ENCODE measurements at places on chromosomes 5 and 9. TPM values are rescaled to one million over a fixed set of nuclear protein-coding genes. Genes with fewer than 3 reads are reported as not detected.

Gene SH3RF2
- 1.2 TPM for total RNA-seq

Gene HAUS6
- 29.2 TPM for total RNA-seq

Gene IFNA2
- total RNA-seq = not detected

Gene FAM200C
- 5.6 TPM for total RNA-seq

Gene MLANA
- total RNA-seq = not detected

Gene DRD1
- not detected for total RNA-seq

Gene FAM169A
- 2.4 TPM for total RNA-seq

Gene SPINK1
- total RNA-seq = not detected

Gene RASEF
- total RNA-seq = not detected

Gene SLC4A9
- not detected for total RNA-seq

Gene SCGB3A2
- not detected for total RNA-seq

Gene DMRT3
- total RNA-seq = not detected

Gene GHR
- 0.26 TPM for total RNA-seq

Gene IFNK
- not detected for total RNA-seq

Gene PCDHGA3
- total RNA-seq = 0.57 TPM

Gene ARID3C
- total RNA-seq = 0.45 TPM

Gene SHROOM1
- 13.4 TPM for total RNA-seq

Gene TOR4A
- total RNA-seq = 2.6 TPM

Gene PROB1
- total RNA-seq = 6.2 TPM

Gene LCN15
- not detected for total RNA-seq

Gene CYLC2
- not detected for total RNA-seq

Gene CERCAM
- 117 TPM for total RNA-seq

Gene RHOBTB3
- 300 TPM for total RNA-seq

- DNase-seq = no peak
These were observed 53.1 kb downstream of the SHB start for GRCh38 chr9:38015906-38016305.

GRCh38 chr9:104747245-104747564, 278 bp upstream of the NIPSNAP3A start:
- no peak for DNase-seq

- DNase-seq = no peak
These were observed 17.0 kb downstream of the PLPP7 start for GRCh38 chr9:131306397-131307004.

- DNase-seq = no peak
These were observed 19.7 kb downstream of the MAPKAP1 start for GRCh38 chr9:125687163-125687863.

DNA sequence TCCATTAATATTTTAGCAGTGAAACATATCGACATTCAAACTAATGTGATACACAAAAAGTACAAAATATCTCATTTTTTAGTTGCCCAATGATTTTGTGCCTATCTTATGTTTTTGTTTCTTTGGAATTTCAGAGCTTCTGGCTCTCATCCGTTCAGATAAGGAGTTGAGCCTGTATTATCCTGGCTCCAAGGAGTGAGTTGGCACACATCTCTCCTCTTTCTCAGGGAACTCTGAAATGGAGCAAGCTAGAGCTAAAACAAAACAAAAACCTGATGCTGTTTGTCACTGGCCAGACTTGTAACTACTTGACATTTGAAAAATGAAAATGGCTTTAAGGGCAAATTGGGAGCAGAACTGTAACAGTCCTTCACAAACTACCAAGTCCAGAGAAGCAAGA, 131.3 kb upstream of the SLC28A3 start:
- no peak for DNase-seq

GRCh38 chr9:23581931-23582330, 244.1 kb downstream of the ELAVL2 start:
- DNase-seq = peak; percentile 26

DNA sequence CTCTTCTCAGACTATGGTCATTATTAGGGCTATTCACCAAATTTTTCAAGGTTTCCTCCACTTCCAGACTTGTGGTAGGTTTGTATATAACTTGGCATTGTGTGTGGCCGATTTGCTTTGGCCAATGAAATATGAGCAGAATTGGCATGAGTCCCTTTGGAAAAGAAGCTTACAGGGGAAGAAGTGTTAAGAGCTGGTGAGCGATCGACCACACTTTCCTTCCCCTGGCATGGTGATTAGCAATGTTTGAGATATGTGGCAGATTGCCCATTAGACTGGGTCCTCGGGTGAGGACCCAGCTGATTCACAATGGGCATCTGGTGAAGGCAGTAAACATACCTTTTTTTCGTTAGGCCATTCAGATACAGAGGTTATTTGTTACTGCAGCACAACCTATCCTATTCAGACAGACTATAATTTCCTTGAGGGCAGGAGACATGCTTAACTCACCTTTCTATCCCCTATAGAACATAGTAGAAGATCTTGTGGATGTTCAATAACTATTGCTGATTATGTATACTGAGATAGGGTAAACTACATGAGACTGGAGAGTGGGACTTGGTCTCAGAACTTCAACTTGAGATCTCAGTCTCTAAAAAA, 62.8 kb upstream of the KLF9 start:
- DNase-seq = peak; percentile 92

DNA sequence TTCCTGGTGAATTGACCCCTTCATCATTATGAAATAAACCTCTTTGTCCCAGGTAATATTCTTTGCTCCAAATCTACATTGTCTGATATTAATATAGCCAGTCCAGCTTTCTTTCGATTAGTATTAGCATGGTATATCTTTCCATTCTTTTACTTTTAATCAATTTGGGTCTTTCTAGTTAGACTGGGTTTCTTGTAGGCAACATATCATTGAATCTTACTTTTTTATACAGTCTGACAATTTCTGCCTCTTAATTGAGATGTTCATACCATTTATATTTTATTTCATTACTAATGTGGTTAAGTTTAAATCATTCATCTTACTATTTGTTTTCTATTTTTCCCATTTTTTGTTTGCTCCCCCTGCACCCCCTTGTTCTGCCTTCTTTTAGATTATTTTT, 61.7 kb upstream of the LIFR start:
- no peak for DNase-seq

DNA sequence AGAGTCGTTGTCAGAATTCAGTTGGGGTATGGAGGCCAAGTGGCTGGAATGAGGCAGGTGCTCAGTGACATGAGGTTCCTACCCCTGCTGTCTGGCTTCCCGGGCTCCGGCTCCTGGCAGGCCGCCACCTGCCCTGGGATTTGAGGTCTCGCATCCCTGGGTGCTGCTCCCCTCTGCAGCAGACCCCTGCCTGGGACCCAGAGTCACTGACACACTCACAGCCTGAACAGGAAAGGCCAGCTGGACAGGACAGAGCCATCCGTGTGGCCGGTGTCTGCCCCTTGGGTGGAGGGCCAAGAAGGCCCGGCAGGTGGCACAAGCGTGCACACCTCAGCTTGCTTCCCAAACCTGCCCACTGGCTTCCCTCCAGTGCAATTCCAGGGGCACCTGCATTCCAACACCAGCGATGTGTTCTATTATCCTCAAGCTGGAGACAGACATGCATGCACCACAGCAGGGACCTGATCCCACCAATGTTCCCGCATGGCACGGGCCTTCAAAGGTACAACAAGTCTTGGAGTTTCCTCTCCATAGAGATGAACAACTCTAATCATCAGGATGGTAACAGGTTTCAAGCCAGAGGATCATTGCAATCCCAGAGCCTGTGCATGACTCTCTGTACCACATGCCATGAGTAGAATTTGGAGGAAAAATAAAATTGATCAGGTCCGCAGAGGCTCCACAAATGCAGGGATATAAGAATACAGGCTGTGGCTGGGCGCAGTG, 45.6 kb upstream of the RNF130 start:
- DNase-seq = no peak

DNA sequence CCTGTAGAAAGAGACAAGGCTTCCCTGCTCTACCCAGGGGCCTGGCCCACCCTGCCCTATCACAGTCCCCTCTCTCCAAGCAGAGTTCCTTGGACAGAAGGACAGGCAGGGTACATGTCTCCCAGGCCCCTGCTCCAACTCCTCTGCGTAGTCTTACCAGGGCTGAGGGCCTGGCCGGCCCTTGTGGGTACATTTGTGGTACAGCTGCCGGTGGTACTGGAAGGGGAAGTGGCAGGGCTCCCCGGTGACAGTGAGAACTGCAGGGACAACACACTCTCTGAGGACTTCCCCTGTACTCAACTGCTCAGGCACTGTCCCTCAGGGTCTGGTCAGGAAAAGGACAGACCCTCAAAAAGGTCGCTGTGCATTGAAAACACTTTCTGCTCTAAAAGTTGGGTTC, 3.6 kb downstream of the F12 start:
- no peak for DNase-seq

DNA sequence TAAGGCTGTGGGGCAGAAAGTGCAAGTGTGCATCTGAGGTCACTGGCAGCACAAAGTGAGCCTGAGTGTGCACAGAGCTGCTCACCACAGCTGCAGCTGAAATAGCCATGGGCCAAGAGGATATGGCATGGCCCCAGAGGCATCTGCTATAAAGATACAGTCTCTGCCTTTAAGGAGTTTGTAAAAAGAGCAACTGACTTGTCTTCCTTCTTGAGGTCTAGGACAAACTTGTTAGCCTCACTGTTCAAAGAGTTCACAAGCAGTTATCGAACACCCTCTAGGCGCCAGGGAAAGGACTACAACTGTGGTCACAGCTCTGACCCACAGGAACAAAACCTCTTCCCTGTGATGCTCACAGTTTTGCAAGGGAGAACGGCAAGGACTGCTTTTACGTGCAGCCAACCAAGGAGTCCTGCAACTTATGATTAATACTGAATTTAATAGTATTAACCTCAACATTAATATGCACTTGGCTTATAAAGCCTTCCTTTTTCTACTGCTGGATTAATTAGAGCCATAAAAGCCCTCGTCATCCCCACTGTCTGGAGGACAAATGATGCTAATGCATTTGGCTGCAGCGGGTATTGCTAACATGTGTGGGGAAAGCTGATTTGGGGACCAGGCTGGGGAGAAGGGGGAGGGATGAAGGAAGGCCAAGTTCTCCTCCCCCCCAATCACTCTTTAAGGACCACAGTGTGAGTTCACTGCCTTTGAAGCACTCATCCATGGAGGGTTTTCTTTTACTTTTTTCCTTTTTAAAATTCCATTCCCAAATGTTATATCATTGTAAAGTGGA, 189.8 kb upstream of the TRIM32 start:
- DNase-seq = no peak

GRCh38 chr5:180935203-180935602, 36.2 kb downstream of the BTNL8 start:
- DNase-seq = no peak

GRCh38 chr9:100856238-100856637, 172.3 kb upstream of the PLPPR1 start:
- no peak for DNase-seq

DNA sequence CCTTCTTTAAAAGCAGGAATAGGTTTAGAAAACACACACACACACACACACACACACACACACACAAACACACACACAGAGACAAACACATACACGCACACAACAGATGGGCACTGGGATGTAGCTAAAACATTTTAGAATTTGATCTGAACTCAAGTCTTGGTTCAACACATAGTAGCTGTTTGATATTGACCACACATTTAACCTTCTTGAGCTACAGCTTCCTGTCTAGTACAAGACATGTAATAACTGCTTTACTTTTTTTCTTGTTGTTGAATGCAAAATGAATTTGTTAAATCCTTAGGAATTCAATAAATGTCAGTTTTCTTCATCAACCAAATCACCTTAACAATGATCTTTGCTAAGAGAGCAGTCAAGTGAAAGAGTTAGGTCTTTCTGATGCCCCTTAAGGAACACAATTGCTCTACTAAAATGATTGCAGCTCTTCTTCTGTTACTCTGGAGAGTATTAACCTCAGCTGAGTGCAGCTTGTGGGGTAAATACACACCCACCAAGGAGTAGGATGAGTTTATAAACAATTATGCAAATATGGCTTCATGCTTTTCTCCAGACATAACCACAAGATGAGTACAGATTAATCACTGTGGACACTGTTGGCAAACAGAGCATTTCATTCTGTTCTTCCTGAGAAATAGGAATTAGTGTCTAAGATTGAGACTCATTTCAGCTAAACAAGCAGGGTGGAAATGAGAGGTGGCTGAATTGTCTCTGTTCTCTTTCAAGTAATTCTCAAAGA, 302.9 kb upstream of the PAPPA start:
- peak; percentile 87 for DNase-seq

GRCh38 chr5:170293273-170293672, 4.3 kb downstream of the LCP2 start:
- DNase-seq = no peak

GRCh38 chr5:145917288-145917687, 19.1 kb upstream of the SH3RF2 start:
- DNase-seq = no peak

DNA sequence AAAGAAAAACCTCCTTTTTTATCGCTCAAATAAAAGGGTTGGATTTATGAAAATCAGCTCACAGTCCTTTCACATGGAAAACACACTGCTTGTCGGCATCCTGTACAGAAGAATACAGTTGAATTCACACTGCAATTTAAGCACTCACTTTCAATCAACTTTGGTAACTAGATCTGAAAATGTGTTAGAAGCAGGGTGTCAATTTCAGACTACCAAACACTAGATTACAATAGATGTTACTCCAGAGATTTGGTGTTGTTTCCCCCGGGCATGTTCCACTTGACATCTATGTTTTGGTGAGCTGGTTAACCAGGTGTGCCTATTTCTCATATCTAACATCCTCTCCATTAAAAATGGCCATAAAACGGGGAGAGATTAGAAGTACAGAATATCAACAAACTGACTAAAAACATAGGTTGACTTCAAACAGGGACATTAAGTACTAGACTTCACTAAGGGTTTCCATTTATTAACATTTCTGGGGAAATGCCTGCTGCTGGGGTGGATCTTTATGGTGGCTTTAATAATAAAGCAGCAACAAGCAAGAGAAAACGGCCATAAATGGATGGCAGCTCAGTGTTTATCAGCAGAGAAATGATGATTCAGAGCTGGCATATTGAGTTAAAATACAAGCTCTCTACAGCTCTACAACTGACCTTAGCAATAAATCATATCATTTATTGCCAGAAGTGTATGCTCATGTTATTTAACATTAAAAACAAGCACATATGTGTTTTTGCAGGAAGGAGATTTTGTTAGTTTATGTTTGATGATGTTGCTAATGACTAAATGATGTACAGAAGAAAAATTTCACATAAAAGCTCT, 158.8 kb downstream of the SLF1 start:
- DNase-seq = no peak

GRCh38 chr9:108158236-108158995, 668.8 kb upstream of the KLF4 start:
- no peak for DNase-seq

- no peak for DNase-seq
These were observed 190.3 kb downstream of the TMEM167A start for GRCh38 chr5:82886911-82887310.

DNA sequence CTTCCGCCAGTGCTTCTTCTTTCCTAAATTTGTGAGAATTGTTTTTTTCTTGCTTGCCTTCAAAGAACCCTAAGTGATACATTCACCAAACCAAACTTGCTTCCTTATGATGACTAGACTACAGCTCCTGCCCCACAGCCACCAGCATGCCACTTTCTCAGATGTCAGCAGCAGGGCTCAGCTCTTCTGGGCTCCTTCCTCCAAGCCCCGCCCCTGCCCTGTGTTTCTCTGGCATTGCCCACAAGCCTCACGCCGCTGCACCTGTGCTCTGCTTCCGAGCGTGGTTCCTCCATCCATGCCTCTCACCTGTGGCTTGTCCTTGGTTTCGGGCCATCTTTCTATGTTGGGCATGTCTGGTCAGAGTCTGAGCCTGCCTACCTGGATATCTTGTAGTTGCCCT, 10.6 kb downstream of the UNC5A start:
- no peak for DNase-seq

GRCh38 chr5:6644794-6645241, 11.6 kb downstream of the SRD5A1 start:
- no peak for DNase-seq

GRCh38 chr5:32223972-32224609, 50.0 kb upstream of the GOLPH3 start:
- DNase-seq = peak; percentile 74

All from LHCN-M2 (cell line).